Caudate nucleus (tissue), 63 donors: ENCODE measurements at places on chromosomes 7 and 10.
A peak's percentile ranks its signal among the peaks of the same experiment; 100 is the strongest.

- no peak for DNase-seq
These were observed 156.1 kb downstream of the DKK1 start for GRCh38 chr10:52469970-52470705.

DNA sequence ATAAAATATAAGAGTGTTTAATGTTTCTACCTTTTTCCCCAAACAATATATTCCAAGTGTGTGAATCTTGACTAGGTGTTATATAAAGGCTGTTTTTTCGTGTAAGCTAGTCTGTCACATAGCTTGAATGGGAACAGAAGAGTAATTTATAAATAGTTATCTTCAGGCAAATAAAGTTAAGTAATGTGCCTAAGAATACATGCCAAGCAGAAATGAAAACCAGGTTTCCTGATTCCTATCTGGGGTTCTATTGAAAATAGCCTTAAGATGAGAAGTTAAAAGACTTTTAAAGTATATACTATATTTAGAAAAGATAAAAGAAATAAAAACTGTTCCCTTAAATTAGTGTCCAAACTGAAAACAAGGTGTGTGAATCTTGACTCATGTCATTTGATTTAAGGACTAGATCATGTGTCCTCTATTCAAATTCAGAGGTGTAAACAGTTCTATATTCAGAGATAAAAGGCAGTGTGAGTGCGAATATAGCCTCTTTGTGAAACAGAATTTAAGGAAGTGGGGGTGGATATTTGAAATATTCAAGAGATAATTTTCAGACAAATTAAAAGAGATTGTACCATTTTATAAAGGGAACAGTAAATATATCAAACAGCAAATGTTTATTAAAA is 247.5 kb downstream of the THSD7A start:
- no peak for DNase-seq

DNA sequence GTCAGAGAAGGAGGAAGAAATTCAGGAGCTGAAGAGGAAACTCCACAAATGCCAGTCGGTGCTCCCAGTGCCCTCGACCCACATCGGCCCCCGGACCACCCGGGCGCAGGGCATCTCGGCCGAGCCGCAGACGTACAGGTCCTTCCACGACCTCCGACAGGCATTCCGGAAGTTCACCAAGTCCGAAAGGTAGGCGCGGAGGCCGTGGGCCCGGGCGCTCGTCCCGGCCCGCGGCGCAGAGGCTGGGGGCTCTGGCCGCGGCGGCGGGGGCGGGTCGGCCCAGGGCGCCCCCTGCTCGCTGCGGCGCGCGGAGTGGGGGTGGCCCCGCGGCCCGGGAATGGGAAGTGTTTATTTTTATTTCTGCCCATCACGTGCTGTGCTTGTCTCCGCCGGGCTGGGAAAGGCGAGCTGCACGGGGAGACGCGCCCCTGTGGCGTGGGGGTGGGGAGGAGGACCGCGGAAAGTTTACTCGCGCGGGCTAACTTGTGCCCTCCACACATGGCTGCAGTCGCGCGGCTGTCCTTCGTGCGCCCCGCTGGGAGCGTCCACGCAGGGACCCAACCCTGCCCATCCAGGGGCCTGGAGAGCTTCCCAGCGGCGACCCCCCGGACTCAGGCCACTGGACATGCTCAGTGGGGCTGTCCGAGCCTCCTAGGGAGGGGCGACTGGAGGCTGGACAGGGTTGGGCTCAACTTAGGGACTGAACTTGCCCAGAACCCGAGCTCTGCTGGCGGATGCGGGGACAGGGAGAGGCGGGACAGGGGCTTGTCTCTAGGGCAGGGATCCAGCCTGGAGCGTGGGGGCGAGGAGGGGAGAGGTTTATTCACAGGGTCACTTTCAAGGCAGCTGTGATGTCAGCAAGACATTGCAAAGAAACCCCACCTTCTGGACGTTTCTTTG is 82.6 kb upstream of the PRKG1 start:
- DNase-seq: no peak

DNA sequence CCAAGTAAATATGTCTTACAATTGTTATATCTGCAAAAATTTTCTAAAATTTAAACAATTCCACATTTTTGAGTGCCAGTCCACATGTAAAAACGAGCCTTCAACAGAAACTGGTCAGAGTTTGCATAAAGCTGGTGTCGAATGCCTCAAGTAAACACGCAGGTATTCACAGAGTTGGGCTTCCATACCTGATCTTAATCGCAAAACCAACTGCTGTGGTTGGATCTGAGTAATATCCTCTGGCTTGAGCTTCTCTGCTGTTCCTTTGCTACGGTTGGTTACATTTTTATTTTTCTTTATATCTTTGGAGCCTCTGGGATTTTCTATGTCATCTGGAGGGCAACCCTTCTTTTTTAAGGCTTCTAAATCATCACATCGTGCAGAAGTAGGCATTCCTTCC is 28.4 kb downstream of the ITGB1 start:
- no peak for DNase-seq

GRCh38 chr7:94223375-94224084 is 171.2 kb upstream of the COL1A2 start:
- no peak for DNase-seq

DNA sequence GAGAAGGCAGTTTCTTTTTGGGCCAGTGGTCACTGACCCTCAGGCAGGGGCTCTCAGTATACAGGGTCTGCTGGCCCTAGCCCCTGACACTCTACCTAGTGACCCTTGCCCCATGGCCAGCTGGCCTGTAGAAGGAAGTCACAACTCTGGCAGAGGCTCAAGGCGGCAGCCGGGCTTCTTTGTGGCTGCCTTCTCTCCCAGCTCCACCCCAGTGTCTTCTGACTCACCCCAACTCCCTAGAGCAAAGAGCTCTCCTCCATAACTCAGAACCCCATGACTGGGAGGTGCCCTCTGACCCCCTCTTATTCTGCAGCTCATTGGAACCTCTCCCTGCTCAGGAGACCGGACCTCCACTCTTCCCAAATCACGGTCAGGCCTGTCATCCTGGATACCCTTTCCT is 358.2 kb downstream of the FGFR2 start:
- DNase-seq: no peak

- no peak for DNase-seq
These were observed 234.4 kb upstream of the IMMP2L start for GRCh38 chr7:111796671-111797070.

DNA sequence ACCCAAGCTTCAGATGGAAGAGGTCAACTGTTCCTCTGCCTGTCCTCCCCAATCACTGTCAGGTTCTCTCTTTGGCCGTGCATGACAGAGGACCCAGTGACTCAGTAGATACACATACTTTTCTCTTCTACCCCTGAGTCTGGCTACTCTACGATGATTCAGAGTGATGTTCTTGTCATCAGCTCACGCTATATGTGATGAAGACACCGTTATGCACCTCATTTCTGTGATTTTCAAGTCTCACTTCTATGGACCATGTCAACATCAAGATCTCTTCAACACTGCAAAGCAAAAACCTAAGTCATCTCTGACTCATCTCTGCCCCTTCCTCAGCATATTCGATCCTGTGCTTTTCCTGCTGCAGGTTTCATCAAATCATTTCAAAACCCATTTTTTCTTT is 76.6 kb upstream of the DGKI start:
- DNase-seq: no peak

GRCh38 chr7:46224363-46224762 is 303.3 kb upstream of the IGFBP3 start:
- no peak for DNase-seq

GRCh38 chr10:70162892-70163201 is 7.5 kb downstream of the SAR1A start:
- no peak for DNase-seq

- peak; percentile 30 for DNase-seq
These were observed 61.0 kb downstream of the NRP1 start for GRCh38 chr10:33273295-33274002.
